ENCODE measurements at places on chromosomes 6 and 20.

- no peak for DNase-seq
Measured at GRCh38 chr6:54775576-54775975, 71.0 kb upstream of the FAM83B start.

DNA sequence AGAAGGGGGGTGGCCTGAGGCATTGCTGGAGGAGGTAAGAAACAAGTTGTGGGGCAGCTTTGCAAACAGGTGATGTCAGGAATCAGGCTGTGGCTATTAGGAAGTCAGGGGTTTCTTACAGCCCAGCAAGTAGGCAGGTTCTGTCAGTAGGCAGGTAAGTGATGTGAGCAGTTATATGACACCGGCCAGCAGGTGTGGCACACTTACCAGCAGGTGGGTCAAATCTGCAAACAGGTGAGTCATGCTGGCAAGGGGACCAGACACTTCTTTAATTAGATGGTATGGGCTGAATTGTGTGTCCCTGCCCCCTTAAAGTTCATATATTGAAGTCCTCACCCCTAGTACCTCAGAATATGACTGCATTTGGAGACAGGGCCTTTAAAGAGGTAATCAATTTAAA, 16.4 kb upstream of the ENPP4 start:
- no peak for DNase-seq

GRCh38 chr6:30091577-30092381, 16.2 kb upstream of the RNF39 start:
- no peak for DNase-seq

- no peak for DNase-seq
Measured at GRCh38 chr20:3705491-3705969, 6.9 kb downstream of the SIGLEC1 start.

GRCh38 chr20:37702403-37703034, 8.7 kb downstream of the CTNNBL1 start:
- no peak for DNase-seq

DNA sequence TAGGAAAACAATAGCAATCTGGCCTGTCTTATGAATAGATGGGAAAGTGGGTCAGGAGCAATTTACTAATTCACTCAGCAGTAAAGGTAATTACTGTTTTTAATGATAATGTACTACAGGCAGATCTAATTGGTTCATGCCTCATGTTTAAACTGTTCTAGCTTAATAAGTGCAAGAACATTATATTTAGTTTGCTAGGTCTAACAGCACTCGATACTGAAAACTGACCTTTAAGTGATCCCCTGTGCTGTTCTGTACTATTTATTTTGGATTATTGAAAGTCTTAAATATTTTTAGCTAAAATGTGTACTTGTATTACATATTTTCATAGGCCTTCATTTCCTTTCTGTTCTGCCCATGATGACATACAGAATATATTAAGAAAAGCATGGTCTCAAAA, 998.0 kb upstream of the GJE1 start:
- no peak for DNase-seq

DNA sequence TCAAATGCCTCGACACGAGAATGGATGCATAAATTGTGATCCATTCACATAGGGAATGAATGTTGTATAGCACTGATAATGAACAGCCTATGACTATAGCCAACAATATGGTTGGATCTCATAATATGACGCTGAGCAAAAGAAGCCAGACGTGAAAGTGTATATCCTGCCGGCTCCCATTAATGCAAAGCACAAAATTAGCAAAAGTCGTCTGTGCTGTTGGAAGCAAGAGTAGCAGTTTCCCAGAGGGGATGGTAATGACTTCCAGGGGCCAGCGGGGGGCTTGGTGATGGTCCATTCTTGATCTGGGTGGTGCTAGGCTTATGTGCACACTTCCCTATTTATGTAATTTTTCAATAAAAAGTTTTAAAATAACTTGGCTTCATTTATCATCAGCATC, 1.0 kb upstream of the TAGAP start:
- DNase-seq, result no peak

GRCh38 chr6:29976588-29977424, 34.5 kb downstream of the HLA-A start:
- peak; percentile 80 for DNase-seq

DNA sequence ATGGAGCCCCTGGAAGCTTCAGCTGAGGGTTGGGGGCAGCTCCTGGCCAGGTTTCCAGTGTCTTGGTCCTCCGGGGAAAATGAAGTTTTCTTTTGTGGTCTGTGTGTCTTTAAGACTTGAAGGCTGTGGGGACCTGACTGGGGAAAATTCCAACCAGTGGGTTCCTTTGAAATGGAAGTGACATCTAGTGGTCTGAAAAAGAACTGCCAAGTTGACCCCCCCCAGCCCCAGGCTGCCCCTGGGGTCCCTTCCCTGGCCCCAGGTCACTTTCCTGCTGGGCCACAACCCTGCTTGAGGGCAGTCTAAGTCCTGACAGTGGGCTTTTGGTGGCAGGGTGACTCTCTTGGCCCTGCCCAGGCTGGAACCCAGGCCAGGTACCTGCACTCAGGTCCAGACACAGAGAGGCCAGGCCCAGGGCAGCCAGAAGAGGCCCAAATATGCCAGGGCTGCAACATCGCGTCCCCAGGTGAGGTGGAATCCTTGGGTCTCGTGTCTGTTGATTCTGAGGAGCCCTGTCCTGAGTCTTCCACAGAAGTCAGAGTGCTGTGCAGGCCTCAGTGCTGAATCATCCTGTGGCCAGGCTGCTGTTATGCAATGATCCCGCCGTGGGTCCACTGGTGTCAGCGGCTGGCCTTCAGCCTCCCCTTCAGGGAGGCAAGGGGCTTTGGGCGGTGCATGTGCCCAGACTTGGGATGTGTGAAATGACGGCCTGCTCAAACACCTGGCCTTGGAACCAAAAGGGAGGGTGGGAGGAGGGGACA, 68.4 kb downstream of the VEGFA start:
- DNase-seq, result peak; percentile 62

DNA sequence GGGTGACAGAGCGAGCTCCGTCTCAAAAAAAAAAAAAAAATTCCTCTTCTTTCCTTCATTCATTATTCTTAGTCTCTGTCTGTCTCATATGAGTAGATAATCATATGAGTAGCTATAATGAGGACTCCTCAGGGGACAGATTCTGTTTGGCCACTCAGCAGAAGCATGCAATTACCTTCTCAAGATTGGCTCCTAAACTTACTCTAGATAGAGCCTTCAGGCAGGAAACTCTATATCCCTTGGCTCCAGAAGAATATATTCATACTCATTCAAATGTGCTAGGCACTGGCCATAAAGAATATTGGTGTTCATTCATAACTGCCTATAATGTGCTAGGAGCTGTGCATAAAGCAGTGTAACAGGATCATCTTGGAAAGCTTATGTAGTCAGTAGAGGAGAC, 2.2 kb upstream of the ACAT2 start:
- DNase-seq, result no peak

- DNase-seq, result no peak
Measured at GRCh38 chr20:44181611-44182010, 5.4 kb downstream of the JPH2 start.

DNA sequence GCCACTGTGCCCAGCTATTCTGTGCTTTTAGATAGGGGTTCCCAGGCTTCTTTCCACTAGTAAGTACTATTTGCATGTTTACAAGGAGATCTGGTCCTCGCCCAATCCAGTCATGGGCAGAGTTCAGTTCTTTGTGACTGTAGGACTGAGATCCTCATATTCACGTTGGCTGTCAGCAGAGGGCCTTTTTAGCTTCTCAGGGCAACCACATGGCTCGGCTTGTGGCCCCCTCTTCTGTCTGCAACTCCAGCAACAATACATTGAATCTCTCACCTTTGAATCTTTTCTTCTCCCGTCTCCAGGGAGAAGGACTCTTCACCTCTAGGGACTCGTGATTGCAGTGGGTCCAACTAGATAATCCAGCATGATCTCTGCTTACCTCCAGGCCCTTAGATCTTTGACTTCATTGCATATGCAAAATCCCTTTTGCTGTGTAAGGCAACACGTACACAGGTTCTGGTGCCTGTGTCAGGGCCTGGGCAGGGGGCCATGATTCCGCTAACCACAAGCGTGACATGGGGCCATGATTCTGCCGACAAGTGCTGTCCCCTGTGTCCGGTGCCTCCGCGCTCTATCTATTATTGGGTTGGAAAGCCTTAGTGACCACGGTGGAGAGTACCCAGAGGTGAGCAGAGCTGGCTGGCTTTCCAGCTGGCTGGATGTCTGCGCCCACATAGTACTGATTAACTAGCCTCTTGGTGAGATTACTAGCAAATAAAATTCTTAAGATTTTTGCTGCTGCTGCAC, 5.1 kb downstream of the CCR6 start:
- DNase-seq, result no peak

GRCh38 chr6:25968769-25969168, 6.2 kb downstream of the TRIM38 start:
- no peak for DNase-seq

GRCh38 chr6:167470836-167471547, 146.1 kb downstream of the TTLL2 start:
- DNase-seq, result no peak

- no peak for DNase-seq
Measured at GRCh38 chr20:45339799-45340198, 8.4 kb downstream of the SDC4 start.

DNA sequence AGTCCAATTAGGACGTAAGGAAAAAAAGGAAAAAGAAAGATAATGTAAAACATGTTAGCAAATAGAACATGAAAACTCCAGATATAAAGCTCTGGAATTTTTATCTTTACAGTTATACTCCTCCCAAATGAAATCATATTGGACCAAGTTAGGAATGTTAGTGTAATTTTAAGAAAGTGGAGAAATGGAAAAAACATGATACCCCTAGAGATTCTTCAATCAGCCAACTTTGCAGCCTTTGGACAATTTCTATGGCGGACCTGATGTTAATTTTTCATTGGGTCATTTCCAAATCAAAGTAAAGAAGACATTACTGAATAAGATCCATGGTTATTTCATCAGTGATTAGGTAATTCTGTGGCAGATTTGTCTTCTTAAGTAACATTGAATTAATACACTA, 748.7 kb downstream of the RFPL4B start:
- DNase-seq, result no peak

DNA sequence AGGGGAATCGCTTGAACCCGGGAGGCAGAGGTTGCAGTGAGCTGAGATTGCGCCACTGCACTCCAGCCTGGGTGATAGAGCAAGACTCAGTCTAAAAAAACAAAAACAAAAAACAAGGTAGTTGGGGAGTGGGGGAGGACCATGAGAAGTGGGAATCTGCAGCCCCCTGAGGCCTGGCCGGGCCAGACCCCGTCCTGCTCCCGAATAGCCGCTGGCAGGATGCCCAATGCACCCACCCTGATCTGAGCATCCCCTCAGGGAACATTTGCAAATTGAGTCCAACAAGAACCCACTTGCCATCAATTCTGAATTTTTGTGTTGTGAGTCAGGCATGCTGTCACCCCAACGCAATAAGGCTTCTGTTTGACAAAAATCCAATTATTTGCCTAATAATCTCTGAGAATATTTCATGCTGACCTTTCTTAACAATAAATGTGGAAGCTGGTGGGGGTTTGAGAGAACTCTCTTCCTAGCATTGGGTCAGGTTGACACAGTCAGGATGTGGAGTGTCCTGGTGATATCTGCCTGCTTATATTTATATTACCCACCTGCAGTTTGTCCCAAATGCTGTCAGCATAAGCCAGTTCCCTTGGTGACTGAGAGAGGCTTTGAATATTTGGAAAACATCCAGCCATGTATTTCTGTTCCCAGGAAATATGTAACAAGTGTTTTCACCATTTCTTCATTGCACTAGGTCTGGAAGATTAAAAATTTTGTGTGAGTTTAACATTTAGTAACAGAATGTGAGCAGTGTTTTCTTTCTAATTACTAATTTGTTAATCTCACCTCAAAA, 28.4 kb upstream of the FRMD1 start:
- peak; percentile 62 for DNase-seq

DNA sequence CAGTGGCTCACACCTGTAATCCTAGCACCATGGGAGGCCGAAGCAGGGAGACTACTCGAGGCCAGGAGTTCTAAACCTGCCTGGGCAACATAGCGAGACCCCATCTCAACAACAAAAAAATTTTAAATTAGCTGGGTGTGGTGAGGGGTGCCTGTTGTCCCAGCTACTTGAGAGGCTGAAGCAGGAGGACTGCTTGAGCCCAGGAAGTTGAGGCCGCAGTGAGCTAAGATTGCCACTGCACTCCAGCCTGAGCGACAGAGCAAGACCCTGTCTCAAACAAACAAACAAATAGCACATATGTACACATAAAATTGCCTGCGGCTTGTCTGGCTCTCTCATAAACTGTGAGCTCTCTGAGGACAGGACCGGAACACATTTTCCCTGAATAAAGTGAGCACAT, 106.3 kb downstream of the BANF2 start:
- no peak for DNase-seq

DNA sequence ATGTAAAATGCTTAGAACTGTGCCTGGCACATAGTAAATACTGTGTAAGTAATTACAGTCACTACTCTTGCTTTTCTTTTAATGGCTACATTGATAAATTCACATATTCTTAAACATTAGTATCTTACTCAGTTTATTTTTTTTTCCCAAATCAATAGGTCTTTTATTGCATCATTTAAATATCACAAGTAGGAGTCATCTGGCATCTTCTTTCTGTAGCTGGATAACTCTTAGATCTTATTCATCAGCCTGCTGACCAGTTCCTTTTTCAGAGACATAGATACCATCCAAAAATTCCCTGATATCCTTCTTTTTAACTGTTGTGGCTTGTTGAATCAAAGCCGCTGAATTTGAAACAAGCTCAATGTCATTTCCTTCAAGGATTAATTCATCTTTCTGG, 20.0 kb upstream of the PHF3 start:
- DNase-seq, result no peak

DNA sequence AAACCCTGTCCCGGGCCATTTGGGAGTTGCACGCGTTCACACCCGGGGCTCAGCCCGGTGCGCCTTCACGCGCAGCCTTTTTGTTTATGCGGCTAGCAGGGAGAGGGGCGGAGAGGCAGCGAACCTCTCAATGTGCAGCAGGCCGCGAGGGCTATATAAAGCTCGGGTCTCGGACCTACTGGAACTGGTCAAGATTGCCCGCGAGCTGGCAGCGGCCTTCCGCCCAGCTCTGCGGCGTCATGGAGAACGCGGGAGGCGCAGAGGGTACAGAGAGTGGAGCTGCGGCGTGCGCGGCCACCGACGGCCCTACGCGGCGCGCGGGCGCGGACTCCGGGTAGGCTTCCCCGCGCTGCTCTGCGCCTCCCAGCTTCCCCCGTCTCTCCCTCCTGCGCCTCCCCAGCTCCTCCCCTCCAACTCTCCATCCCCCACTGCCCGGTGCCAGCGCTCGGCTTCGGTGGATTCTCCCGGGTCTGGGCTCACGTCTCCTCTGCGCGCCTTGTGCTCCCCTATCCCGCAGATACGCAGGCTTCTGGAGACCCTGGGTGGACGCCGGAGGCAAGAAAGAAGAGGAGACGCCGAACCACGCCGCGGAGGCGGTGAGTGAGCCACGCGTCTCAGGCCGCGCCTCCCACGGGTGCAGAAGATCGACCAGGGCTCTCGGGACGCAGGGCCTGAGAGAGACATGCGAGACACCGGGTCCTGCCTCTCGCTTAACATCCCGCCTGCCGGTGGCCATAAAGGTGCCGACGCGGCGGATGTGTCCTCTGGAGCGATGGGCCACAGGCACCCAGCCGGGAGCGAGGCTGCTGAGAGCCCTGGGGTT, at the start of gene RIPPLY2:
TSS of gene RIPPLY2 (plus strand) at position 183 of the 823 bp plus-strand sequence. CDS start at position 240, 57 bp downstream.
- DNase-seq, result peak; percentile 89
